ENCODE measurements at places on chromosomes 3 and 15.

DNA sequence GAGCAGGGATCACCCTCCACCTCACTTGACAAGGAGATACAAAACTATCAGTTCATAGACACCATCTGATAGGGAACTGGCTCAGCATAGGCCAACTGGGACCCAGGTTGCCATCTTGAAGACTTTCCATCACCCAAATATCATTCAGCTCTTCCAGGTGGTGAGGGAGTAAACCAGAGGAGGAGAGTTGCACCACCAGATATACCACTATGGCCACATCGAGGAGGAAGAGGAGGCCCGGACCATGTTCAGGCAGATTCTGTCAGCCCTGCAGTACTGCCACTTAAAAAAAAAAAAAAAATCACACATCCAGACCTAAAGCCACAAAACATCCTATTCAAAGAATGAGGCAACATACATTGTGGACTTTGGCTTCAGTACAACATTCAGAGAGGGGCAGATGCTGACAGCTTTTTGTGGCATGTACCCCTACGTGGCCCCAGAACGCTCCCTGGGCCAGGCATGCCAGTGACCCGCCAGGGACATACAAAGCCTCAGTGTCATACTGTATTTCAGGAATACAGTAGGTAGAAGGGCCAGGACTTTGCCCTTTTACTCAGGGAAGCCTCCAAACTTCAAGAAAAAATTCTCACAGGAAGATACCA is 18.4 kb upstream of the EMC3 start:
- DNase-seq: no peak

- no peak for DNase-seq
Observed at GRCh38 chr3:66239513-66240123, 18.8 kb downstream of the SLC25A26 start.

DNA sequence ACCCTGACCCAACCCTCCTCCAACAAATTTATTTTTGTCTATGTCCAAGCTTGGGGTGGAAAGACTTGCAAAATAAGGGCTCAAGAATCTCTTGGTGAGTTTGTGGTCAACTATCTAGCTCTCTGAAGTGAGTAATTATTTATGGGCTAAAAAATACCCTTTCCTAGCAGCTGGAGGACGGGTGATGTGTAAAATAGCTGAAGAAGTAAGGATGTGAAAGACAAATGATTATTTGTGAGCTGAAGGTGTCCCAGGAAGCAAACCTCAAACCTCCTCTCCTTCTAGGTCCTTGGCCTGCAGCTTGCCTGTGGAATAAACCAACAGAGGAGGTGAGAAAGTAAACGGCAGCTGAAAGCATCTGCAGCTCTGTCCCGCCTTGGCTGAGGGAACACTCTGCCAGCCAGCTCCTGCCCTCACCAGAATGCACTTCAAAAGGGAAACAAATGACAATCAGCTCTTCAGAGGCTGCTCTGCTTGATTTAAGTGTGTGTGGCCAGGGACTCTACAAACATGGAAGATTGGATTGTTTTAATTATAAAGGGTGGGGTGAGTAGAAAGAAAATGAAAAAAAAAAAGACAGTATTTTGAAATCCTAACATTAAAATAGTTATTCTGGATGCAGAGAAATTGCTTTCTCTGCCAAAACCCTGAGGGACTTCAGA is 60.3 kb downstream of the TM4SF4 start:
- no peak for DNase-seq

DNA sequence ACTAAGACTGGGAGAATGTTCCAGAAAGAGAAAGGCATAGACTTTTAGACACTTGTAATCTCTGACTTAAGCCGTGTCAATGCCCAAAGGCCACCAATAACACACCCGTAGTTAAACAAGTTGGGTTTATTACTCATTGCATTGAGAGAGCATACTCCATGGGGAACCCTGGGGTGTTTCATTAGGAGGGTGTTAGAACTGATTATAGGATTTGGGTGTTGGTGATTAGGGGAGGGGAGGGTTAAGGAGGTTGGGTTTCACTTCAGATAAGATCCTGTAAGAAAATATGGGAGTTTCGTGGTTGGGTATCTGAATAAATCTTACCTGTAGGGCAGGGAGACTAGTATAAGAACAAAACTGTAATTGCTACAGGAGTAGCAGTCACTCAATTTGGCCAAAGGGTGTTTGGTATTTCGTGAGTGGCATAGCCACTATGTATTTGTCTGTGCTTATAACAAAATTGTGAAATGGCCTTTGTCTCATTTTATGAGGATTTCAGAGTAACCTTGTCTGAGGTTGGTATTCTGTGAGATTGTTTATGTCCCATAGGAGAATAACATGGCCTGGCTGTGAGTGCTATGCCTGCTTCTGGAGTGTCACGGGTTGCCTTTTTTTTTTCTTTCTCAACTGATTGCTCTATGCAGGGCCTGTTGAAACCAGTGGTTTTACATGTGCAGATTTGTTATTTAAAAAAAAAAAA is 2.9 kb downstream of the HACD3 start:
- no peak for DNase-seq

Measured in H54 (cell line).